Liver (tissue), 10 donors: ENCODE measurements at places on chromosomes 2 and 18. TPM values are rescaled to one million over a fixed set of nuclear protein-coding genes. Genes with fewer than 3 reads are reported as not detected.

GRCh38 chr18:48328473-48329210, 80.5 kb downstream of the ZBTB7C start:
- no peak for DNase-seq

DNA sequence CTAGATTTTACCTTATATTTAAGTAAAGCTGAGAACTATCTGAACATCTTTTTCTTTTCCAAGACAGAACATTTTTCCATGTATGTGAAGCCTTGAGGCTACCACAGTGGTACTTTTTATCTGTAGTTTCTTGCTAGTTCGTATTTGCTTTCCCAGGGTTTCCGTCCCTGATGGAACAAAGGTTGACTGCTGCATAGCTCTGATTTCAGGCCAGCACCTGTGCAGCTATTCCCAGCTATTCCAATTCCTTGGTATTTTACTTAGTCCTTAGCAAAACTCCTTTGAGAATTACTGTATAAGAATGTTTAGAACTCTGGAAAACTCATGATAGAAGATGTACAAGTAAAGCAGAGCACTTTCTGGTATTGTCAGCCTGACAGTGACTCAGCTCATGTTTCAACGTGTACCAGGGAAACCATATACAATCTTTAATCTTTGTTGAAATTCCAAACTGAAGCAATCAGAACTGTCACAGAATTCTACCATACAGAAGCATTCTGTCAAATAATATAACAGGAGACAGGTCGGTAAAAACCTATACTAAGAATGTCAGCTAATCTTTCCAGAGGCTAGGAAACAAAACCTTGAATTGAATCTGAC, 162.2 kb downstream of the PKP4 start:
- DNase-seq = no peak

DNA sequence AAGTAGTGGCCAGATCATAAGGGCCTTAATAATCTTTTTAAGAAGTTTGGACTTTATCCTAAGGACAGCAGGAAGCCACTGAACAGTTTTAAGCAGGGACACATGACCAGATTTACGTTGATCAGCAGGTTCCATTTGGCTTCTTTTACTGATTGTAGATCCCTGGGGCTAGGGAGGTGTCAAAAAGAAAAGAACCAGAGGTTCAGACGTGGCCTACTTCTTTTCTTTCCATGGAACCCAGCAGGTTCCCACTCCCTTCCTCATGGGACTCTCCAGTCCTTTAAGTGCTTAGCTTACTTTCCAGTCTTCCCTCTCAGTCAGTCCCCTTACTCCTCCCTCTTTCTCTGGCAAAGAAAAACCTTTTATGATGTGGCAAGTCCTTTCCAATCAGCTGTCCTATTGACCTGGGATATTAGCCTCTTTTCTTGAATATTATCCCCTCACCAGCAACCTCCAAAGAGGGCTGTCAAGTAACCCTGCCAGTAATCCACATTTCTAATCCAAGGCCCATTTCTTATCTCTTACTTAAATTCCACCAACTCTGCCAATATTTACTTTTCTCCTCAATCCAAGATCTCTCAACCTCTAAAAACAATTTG, 33.5 kb downstream of the NHEJ1 start:
- DNase-seq = no peak

DNA sequence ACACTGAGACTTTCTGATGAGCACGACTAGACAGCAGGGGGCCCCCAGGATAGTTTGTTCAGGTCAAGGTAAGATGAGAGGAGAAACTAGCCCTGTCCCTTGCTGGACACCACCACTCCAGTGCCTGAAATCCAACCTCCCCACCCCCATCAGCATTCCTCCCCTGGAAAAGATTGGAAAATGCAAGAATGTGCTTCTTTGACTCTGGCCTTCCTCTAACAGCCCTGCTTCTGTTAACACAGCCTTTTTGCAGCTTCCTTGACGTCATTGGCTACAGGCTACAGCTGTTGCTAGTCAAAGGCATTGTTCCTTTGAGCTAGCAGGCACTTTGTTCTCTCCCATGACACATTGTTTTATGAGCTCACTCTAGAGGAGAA, 20.1 kb upstream of the LTBP1 start:
- DNase-seq = no peak

GRCh38 chr2:161964160-161964559, 109.9 kb downstream of the DPP4 start:
- no peak for DNase-seq

DNA sequence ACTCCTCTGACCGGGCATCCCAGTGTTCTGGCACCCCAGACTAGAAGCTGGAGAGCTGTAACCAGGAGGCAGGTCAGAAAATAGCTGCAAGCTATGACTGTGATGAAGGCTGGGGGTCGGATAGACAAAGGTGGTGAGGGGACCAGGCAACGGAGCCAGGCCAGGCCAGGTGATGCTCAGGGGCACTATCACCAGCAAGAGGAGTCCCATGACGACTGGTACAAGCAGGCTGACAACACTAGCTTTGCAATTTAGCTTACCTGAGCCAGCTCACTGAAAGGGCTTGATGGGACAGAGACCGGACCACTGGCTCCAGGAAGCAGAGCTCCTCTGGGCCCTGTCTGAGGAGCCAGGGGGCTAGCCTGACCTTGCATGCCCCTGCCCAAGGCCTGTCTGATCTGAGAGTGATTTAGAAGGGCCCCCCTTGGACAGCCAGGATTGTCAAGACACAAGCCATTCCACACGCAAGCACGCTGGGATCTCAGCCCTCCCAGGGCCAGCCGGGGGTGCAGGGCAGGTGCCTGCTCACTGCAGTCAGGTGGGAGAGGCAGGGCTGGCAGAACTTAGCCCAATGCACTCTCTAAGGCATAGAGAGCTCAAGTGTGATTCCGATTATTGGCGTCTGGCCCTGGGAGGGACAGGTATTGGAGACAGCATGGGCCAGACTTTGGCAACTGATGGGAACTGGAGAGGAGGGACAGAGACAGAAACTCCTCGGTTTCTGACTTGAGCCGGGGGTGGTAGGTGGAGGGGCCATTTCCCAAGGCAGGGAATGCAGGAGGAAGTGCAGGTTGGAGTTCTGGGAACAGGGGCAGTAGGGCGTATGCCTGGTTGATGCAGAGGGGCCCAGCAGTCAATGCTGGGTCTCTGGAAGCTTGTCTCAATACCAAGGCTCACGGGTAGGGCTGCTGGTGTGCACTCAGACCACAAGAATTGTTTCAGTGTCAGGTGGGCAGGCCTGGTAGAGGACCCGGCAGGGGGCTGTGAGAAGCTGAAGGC, 47.7 kb downstream of the MYO7B start:
- DNase-seq = no peak

- no peak for DNase-seq
Observed at GRCh38 chr2:134865067-134865787, 26.8 kb downstream of the ACMSD start.

DNA sequence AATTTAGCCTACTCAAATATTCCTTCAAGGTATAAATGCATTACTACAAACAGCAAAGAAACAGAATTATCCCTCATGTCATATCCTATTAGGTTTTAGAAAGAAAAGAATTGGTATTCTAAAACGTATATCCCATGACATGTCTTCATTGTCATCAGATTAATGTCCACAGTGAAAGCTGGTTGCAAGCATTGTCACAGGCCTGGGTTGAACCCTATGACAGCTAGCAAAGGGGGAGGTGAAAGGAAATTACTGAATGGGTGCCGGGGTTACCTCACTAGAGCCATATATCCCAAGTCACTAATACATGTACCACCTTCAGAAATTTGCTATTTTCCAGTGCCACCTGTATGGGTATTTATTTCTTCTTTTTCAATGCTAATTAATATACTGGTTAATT, 1630.5 kb upstream of the NXPH2 start:
- DNase-seq = no peak

DNA sequence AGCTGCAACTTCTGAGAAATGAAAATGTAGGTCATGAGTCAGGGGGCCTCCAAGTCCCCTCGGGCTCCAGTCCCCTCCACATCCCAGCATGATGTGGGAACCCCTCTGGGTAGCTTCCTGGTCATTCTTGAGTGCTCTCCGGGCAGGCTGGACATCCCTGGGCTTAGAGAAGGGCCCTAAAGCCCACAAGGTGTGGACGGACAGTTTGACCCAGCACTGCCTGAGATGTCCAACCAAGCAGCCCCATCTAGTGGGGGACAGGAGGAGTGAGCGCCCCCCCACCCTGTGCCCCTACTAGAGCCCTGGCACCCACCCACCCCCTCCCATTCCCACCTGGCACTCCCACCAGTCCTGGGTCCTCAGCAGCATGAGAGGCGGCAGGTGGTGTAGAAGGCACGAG, 46.0 kb downstream of the CYP27C1 start:
- no peak for DNase-seq

SCN7A gene
- polyA plus RNA-seq = 1.6 TPM

LDLRAD4 gene
- 4.8 TPM for polyA plus RNA-seq

CACNB4 gene
- 0.02 TPM for polyA plus RNA-seq

HOXD4 gene
- polyA plus RNA-seq = not detected

SLC8A1 gene
- 1.2 TPM for polyA plus RNA-seq
